Tibial artery (tissue), 4 donors: ENCODE measurements at places on chromosomes 16 and 17.

DNA sequence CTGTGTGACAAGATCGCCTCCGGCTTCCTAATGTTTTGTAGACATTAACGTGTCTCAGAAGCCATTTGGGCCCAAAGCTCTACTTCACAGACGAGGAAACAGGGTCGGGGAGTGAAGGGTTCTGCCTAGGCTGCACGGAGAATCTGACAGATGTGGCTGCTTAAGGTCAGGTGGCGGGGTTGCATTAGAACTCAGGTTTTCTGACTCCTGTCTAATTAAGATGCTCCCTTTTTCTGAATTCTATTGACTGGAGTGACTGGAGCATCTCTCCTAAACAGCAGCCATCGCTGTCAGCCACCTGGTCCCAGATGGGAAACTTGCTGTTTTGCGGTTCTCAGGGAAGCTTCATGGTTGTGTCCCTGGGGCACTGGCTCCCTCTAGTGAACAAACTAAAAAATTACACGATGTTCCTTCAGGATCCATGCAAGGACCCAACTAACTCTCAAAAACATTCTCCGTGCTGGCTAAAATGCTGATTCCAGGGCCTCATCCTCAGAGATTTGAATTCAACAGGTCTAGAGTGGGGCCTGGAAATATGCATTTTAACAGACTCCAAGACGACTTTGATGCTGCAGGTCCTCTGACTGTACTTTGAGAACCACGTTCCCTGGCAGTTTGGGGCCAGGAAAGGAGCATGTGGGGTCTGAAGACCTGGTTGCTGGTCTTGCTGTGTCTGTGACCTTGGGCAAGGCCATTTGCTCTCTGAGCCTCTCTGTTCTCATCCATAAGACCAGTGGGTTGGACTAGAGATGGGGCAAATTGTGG, 117.4 kb downstream of the IRF8 start:
- DNase-seq, result peak; percentile 38
- H3K27me3 ChIP-seq, result peaks cover 53% of the 10 kb centered on the region
- H3K36me3 ChIP-seq, result no peaks in the 10 kb centered on the region
- H3K27ac ChIP-seq, result no peak overlapping the region

DNA sequence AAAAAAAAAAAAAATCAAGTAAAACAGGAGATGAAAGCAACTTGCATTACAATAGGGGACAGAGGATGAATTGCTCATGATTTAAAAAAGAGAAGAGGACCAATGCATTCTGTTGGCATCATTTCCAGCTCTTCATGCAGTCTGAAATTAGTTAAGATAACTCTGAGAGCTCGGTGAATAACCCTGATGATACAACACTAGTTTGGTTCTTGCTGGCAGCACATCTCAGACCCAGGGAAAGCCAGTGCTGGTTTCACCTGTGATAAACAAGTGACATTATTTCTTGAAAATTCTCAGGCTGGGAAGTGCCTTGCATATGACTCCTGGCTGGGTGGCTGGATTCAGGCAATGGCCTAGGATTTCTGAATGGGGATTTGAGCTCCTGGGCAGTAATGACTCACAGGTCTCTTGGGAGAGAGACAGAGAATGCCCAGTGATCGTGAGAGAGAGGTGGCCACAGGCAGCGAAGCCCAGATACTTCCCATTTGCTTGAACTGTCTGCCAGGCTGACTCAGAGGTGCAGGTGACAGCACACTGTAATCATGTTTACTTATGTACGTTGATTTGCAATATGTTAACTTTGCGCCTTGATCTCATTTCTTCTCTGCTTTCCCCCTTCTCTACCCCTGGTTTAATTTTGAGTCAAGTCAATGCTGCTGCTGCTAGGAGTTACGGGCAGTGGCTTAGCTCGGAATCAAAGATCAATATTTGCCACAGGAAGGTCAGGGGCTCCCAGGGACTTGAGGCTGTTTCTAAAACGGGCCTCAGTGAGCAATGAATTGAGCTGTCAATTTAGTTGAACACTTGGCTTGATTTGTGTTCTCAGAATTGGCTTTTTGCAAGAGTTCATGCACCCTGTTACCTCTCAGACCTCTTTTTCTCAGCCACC, 27.1 kb downstream of the ARSG start:
- no peak overlapping the region for H3K27ac ChIP-seq
- no peaks in the 10 kb centered on the region for H3K36me3 ChIP-seq
- H3K4me3 ChIP-seq, result no peak overlapping the region
- no peaks in the 10 kb centered on the region for H3K4me1 ChIP-seq

DNA sequence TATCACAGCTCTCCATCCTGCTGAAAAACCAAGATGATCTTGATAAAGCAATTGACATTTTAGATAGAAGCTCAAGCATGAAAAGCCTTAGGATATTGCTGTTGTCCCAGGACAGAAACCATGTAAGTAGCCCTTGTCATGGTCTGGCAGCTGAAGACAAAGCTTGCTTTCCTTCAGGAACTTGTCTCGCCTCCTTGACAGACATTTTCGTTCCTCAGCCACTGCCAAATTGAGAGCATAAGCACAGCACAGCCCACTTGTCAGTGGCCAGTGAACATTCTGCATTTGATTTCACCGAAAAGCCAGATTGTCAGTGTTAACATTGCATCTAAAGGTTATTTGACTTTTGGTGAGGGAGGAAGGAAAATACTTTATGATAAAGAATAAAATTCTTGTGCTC, 35.6 kb downstream of the MAP3K3 start:
- no peaks in the 10 kb centered on the region for H3K27me3 ChIP-seq
- DNase-seq, result no peak
- H3K27ac ChIP-seq, result no peak overlapping the region
- no peak overlapping the region for H3K4me3 ChIP-seq

- H3K27ac ChIP-seq, result peak within 1 kb of the TSS; percentile 92
- DNase-seq, result peak; percentile 97
- peak within 1 kb of the TSS; percentile 98 for H3K4me3 ChIP-seq
- no peaks in the 10 kb centered on the region for H3K27me3 ChIP-seq
- peaks cover 16% of the 10 kb centered on the region for H3K4me1 ChIP-seq
- H3K36me3 ChIP-seq, result peaks cover 7% of the 10 kb centered on the region
Observed at GRCh38 chr16:31873556-31874365, at the start of gene ZNF267. ZNF267 (plus strand) TSS chr16:31873807; CDS start chr16:31873967, 160 bp downstream.

GRCh38 chr16:3241761-3242160, 6.8 kb upstream of the ZNF200 start:
- no peaks in the 10 kb centered on the region for H3K36me3 ChIP-seq
- no peaks in the 10 kb centered on the region for H3K4me1 ChIP-seq
- no peak overlapping the region for H3K27ac ChIP-seq
- no peak overlapping the region for H3K4me3 ChIP-seq
- H3K27me3 ChIP-seq, result no peaks in the 10 kb centered on the region
- no peak for DNase-seq

DNA sequence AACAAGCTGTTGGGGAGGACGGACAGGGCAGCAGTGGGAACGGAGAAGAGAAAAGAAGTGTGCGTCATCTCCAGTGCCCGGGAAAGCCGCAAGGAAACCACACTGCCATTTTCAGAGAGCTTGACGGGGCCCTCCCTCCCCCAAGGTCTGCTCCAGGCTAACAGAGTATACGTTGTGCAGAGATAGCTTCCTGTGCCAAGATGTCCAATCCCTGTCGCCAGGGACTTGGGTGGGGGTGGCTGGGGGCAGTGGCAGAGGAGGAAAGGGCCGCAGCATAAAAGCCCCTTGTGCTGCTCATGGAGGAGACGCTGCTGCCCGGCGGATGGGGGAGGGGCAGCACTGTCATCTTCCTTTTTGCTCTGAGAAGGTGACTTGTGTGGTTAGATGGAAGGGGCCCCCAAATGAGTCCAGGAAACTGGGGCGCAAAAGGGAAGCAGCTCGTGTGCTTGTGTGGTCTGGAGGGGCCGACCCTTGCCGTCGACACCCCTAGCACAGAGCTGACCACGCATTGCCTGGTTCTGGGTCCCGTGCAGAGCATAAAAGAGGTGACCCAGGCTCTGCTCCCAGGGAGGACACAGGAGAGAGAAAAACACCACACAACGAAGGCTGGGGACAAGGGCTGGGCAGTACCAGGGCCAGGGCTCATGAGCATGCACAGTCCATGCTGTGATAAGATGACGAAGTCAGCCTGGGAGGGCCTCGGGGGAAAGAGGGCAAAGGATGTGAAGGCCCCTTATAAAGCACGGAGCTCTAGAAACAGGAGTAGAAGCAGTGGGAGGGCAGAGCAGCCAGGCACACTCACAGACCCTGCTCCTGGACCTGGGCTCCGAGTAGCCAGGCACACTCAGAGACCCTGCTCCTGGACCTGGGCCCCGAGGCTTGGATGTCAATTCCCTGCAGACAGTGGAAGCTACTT, 372.7 kb downstream of the SLC39A11 start:
- no peak overlapping the region for H3K4me3 ChIP-seq
- no peaks in the 10 kb centered on the region for H3K4me1 ChIP-seq
- no peaks in the 10 kb centered on the region for H3K36me3 ChIP-seq
- no peaks in the 10 kb centered on the region for H3K27me3 ChIP-seq
- DNase-seq, result no peak

- H3K27me3 ChIP-seq, result no peaks in the 10 kb centered on the region
- DNase-seq, result no peak
- no peak overlapping the region for H3K27ac ChIP-seq
- no peaks in the 10 kb centered on the region for H3K4me1 ChIP-seq
- no peaks in the 10 kb centered on the region for H3K36me3 ChIP-seq
Observed at GRCh38 chr17:48589060-48589830, 796 bp downstream of the HOXB3 start.

GRCh38 chr17:46158323-46159296, 34.6 kb downstream of the KANSL1 start:
- no peaks in the 10 kb centered on the region for H3K36me3 ChIP-seq
- peaks cover 84% of the 10 kb centered on the region for H3K4me1 ChIP-seq
- DNase-seq, result no peak
- no peak overlapping the region for H3K4me3 ChIP-seq

GRCh38 chr16:1022466-1022865, 40.9 kb downstream of the SOX8 start:
- DNase-seq, result no peak
- no peak overlapping the region for H3K27ac ChIP-seq
- H3K36me3 ChIP-seq, result no peaks in the 10 kb centered on the region
- no peak overlapping the region for H3K4me3 ChIP-seq
- H3K27me3 ChIP-seq, result peaks cover 58% of the 10 kb centered on the region

DNA sequence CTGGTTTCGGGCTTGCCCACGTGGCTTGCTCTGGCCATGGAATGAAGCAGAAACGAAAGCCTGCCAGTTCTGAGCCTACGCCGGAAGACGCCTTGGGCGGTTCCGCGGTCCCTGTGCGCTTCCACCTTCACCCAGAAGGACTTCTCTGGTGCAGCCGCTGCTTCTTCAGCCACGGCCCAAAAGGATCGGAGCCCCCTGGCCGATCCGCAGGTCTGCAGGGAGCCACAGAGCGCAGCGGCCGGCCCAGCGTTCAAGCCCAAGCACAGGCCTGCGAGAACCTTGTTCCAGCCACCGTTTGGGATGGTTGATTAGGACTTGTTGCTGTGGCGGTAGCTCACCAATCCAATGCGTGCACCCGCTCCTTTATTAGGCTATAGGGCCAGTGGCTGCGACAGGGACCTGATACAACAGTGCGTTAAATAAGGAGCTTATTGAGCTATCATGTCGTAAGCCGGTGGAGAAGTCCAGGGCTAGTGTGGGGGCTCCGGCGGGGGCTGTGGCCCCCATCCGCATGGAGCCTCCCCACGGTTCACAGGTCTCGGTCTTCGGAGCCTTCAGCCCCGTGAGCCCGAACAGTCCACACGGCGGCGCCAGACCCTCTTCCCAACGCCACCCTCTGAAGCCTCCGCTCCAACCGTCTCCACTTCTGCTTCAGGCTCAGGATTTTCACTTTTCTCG, 10.2 kb upstream of the MPP2 start:
- no peak overlapping the region for H3K27ac ChIP-seq
- DNase-seq, result no peak
- peak overlapping the region; percentile 34 for H3K4me3 ChIP-seq

DNA sequence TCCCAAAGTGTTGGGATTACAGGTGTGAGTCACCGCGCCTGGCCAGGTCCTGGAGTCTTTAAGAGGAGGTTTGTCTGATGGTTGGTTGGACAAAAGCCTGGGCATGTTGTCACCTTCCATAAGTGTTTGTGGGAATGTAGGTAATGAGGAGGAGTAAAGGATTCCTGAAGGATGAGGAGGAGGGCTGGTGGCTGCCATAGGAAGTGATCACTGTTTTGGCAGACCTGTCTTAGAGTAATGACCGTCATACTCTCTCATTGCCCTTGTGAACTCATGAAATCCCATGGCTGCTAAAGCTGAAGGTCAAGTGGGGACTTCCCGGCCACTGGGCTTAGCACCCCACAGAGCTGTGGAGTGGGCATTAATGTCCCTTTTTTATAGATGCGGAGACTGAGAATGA, 40.5 kb downstream of the TENT4B start:
- no peaks in the 10 kb centered on the region for H3K36me3 ChIP-seq
- H3K27ac ChIP-seq, result no peak overlapping the region
- no peak for DNase-seq
- no peaks in the 10 kb centered on the region for H3K27me3 ChIP-seq
- H3K4me1 ChIP-seq, result peaks cover 11% of the 10 kb centered on the region
- no peak overlapping the region for H3K4me3 ChIP-seq

DNA sequence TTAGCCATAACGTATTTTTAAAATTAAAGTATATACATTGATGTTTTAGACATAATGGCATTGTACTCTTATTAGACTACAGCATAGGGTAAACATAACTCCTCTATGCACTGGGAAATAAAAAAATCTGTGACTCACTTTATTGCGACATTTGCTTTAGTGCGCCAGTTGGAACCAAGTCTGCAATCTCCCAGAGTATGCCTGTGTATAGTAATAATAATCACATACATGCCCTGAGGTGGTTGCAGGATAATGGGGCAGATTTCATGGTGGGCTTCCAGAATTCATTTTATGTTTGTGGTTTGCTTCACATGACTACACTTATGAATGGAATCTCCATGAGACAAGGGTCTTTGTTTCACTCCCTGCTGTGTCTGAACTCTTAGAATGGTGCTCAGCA, 66.9 kb upstream of the N4BP1 start:
- no peak overlapping the region for H3K4me3 ChIP-seq
- H3K4me1 ChIP-seq, result no peaks in the 10 kb centered on the region
- H3K27me3 ChIP-seq, result no peaks in the 10 kb centered on the region
- no peak for DNase-seq
- no peak overlapping the region for H3K27ac ChIP-seq
- no peaks in the 10 kb centered on the region for H3K36me3 ChIP-seq

DNA sequence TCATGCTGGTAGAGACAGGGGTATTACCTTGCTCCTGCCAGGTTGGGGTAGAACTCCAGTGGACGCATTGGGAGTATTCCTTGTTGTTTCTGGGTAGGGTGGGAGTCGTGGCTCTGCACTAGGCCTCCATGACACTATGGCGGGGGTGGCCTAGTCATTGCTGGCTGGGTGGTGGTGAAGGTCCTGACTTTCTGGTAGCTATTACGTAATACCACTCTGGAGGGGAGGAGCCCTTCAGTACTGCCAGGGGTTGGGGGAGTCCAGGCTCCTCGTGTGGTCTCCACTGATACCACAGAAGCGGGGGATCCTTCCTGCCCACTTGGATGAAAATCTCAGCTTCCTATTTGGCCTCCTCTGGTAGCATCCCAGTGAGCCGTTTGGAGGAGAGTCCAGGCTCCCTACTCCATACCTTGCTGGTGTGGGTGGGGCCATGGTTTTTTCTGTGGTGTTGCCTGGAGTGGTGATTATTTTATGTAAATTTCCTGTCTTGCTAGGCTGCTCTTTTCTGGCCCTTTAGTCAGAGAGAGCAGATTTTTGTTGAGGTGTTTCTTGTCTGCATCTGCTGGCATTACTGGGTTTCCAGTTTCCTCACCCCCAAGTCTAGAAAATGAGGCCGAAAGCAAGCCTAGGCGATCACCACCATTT, 65.8 kb upstream of the GNG13 start:
- H3K4me1 ChIP-seq, result no peaks in the 10 kb centered on the region
- peaks cover 48% of the 10 kb centered on the region for H3K36me3 ChIP-seq
- H3K4me3 ChIP-seq, result no peak overlapping the region
- no peak for DNase-seq

GRCh38 chr17:74972107-74972972, at the start of gene HID1:
HID1 (minus strand) TSS chr17:74972759; CDS start chr17:74972656, 103 bp downstream.
- peaks cover 17% of the 10 kb centered on the region for H3K4me1 ChIP-seq
- H3K27ac ChIP-seq, result peak within 1 kb of the TSS; percentile 32
- H3K4me3 ChIP-seq, result peak within 1 kb of the TSS; percentile 72
